ENCODE measurements at places on chromosomes 2 and 18. TPM values are rescaled to one million over a fixed set of nuclear protein-coding genes. Genes with fewer than 3 reads are reported as not detected.

The PLGLB1 gene
- total RNA-seq, result 0.38 TPM

The PKDCC gene
- total RNA-seq, result 17.1 TPM

The PROKR1 gene
- not detected for total RNA-seq

The LOXHD1 gene
- not detected for total RNA-seq

The LRRC30 gene
- total RNA-seq, result not detected

The ADCYAP1 gene
- total RNA-seq, result not detected

Data from A549 treated with CORT108297 at 1 μM for 4 hours (cell line).